ENCODE measurements at places on chromosomes 13 and 19. TPM values are rescaled to one million over a fixed set of nuclear protein-coding genes. Genes with fewer than 3 reads are reported as not detected.

The TPTE2 gene
- total RNA-seq: not detected

The RHPN2 gene
- 3.9 TPM for total RNA-seq

The PEG3 gene
- 846 TPM for total RNA-seq

The BSG gene
- 300 TPM for total RNA-seq

The DENND1C gene
- 1.00 TPM for total RNA-seq

The FFAR2 gene
- total RNA-seq: 0.20 TPM

The CALR gene
- total RNA-seq: 450 TPM

The PTGIR gene
- 1.4 TPM for total RNA-seq

The ZNF724 gene
- total RNA-seq: 1.9 TPM

The RNF113B gene
- not detected for total RNA-seq

The OR10H4 gene
- total RNA-seq: not detected

The ZGLP1 gene
- 2.7 TPM for total RNA-seq

The NOTCH3 gene
- 11.4 TPM for total RNA-seq

The EPSTI1 gene
- 5.4 TPM for total RNA-seq

The BRME1 gene
- total RNA-seq: 1.3 TPM

The CRB3 gene
- total RNA-seq: 30.1 TPM

The INSR gene
- 93.3 TPM for total RNA-seq

The INTS6 gene
- 29.2 TPM for total RNA-seq

The MEDAG gene
- 17.2 TPM for total RNA-seq

The SIAH3 gene
- total RNA-seq: 0.72 TPM

The NLRP7 gene
- not detected for total RNA-seq

The CEACAM8 gene
- not detected for total RNA-seq

The VSTM2B gene
- total RNA-seq: 0.13 TPM

The MCF2L gene
- total RNA-seq: 14.5 TPM

The TMPRSS9 gene
- total RNA-seq: not detected

The NOP53 gene
- 681 TPM for total RNA-seq

The LILRB2 gene
- total RNA-seq: 1.7 TPM

The ZNF304 gene
- total RNA-seq: 12.3 TPM

The FCGBP gene
- total RNA-seq: 55.4 TPM

The CEACAM4 gene
- not detected for total RNA-seq

The NPAS1 gene
- not detected for total RNA-seq

The PCDH8 gene
- not detected for total RNA-seq

The CERS1 gene
- total RNA-seq: 2.6 TPM

The KLHL1 gene
- not detected for total RNA-seq

The LONP1 gene
- 56.1 TPM for total RNA-seq

Data from ovary (tissue), 10 donors.